ENCODE measurements at places on chromosomes 16 and 17.
A peak's percentile ranks its signal among the peaks of the same experiment; 100 is the strongest.

DNA sequence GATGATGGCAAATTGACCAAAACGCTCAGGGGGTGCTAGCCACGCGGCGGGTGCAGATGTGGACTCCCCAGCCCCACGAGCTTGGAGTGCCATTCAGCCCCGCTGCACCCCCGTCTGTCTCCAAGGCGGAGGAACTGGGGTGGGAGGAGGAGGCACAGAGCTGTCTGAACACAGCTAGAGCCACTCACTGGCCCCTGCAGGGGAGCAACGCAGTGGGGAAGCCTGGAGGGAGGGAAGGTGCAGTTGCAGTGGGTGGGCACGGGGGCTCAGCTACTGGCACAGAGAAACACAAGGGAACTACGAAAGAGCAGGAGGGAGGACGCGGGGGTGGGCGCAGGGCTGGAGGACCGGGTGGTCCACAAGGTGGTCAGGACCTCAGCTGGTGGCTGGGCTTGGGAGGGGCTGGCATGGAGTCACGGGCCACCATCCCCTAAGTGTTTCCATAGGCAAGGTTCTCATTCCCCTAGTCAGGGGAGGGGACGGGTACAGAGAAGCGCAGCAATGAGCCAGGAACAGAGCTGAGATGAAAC lies 46.3 kb upstream of the CDR2 start:
- no peak for DNase-seq

DNA sequence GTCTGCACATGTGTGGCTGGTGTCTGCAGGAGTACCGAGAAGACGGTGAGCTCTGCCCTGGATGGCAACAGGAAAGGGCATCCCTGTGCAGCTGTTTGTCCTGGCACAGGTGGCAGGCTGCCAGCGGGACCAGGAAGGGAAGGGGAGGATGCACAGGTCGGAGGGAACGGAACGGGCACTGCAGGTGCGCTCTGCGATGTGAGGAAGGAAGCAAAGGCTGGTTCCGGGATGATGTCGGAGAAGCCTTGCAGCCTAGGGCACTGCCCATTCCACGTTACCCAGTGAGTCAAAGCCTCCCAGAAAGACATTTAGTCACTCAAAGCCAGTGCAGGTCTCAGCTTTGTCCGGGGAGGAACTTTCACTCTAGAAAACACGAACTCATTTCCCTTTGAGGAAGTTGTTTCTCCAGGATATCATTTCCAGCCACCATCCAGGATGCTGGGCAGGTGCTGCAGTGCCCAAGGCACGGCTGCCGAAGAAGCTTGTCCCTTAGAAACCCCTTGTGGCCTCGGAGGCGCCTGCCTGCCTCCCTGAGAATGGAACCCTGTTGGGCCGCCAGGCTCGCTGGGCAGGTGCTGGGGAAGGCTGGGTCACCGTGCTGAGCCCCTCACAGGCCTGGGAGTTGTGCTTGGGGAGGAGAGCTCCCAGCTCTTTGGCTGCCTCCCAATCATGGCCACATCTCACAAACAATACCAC lies 4.5 kb upstream of the TMEM235 start:
- no peak for DNase-seq

- DNase-seq: no peak
Measured at GRCh38 chr16:83345846-83346640, 461.7 kb upstream of the HSBP1 start.

GRCh38 chr17:20184181-20184580 lies 175.0 kb downstream of the SPECC1 start:
- no peak for DNase-seq

- DNase-seq: no peak
Measured at GRCh38 chr17:79338152-79338551, 263.5 kb downstream of the ENGASE start.

DNA sequence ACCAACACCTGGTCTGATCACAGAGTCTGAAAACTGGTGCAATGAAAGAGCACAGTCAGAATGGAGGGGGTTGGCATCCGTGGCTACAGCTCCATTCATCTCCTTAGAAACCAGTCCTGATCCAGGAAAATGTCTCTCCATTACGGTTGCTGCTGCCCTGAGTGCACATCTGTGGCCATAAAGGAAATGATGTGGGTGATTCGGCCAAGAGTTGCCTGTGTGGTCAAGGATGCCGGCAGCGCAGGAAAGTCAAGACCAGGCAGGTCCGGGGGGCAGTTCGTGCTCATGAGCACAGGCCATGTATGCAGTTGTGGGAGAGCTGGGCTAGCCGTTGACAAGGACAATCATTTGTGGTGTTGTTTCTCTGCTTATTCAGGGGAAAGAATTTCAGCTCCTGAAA lies 5.9 kb downstream of the XAF1 start:
- DNase-seq: no peak

DNA sequence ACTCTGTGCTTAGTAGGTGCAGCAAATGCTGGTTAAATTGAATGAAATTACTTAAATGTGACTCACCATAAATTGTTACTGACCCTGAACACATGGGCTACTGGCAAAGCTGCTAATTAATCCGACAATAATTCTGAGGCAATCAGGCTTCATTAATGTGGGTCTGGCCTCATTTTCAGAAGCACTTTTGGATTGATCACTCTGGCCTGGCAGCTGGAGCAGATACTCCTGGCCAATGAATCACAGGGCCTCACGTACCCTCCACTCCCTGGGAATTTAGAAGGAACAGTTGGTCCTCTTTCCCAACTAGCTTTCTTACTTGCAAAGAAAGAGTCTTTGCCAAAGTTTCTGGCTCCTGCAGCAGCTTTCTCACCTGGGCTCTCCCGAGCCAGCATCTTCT lies 162.0 kb upstream of the ZKSCAN2 start:
- DNase-seq: no peak

GRCh38 chr17:75808905-75809621 lies 24.5 kb downstream of the UNK start:
- DNase-seq: no peak

GRCh38 chr16:450785-451512 lies 25.5 kb downstream of the RAB11FIP3 start:
- DNase-seq: no peak

DNA sequence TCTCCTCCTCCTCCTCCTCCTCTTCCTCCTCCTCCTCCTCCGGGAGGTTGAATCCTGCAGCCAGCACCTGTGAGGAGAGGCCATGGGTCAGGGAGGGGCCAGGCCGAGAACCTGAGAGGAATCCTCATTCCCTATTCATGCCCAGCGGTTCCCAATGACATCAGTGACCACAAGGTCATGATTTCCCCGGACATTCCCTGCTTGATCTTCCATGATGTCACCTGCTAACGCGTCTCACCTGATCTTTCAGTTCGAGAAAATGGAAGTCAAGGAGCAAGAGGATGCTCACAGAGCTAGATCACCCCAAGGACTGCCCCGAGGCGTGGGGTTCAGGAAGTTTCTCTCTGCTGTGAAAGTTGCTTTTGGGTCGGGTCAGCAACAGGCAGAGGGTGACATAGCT lies 5.4 kb downstream of the APOBR start:
- no peak for DNase-seq

DNA sequence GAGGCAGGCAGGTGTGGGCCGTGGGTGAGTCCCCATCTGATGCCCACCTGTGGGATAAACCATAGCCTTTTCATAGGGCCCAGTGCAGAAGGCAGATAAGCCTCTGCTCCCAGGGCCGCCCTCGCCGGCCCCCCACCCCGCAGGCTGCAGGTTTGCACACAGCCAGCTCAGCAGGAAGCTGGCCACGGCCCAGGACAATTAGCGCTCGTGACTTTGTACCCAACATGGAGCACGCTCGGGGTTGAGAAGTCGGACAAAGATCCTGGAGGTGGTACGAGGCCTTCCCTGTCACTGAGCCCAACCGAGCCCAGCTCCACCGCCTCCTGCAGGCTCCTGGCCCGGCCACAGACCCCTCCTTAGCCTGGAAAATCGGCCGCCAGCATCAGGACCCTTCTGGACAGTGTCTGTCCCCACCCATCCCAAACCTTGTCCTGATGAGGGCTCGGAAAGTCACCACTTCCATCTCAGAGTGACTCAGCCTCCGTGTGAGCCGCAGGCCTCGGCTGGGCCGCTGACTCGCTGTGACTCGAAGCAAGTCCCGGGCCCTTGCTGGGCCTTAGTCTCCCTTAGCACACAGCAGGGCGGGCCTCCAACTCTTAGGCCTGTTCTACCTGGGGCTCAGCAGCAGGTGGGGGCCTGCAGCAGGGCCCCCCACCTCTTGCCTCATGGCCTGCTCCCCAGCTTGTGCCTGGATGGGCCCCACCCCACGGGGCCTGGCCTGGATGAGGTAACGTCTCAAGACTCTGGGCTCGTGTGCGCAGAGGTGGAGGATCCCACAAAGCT lies 22.7 kb downstream of the FAM83G start:
- peak; percentile 15 for DNase-seq

- DNase-seq: no peak
Measured at GRCh38 chr17:61627125-61627524, 36.1 kb upstream of the NACA2 start.

DNA sequence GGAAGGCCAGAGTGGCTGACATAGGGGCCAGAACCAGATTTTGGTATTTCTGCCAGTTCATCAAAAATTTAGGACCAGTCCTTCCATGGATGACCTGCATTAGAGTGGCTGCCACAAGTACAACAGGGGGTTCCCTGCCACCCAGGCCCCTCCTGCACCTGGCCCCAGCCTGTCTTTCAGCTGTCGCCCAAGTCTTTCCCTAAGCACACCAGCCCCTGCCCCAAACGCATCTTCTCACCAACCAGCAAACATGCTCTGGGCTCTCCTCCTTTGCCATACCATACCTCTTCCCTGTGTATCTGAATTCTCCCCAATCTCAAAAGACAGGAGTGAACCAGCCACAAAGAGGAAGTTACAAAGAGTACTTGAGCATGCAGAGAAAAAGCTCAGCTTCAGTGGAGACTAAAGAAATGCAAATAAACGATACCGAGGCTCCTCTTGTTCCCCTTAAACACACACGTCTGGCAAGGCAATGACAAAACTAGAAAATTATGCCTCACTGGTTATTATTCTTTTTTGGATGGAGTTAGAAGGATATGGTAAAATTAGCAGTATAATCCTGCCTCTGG lies 130.6 kb downstream of the DYNLRB2 start:
- DNase-seq: no peak

- DNase-seq: no peak
Measured at GRCh38 chr16:9761870-9762269, 420.4 kb downstream of the GRIN2A start.

DNA sequence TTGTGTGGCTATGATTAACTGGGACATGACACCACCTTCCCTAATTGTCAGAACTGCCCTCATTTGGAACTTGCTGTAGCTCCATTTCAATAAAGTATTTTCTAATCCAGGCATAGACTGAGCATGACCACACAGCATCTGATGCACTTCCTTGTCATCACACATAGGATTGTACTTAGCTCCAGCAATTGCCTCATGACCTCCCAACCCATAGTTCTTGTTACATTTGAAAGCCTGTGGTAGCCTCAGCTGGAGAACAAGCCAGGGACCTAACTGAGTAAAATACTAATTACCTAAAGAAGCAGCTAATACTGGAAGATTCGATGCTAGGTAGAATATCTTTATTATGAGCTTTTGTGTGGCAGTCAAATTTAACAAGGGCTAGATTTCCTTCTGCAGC lies 187.3 kb upstream of the KIF2B start:
- no peak for DNase-seq

- DNase-seq: no peak
Measured at GRCh38 chr17:31594416-31594815, 202.9 kb downstream of the RAB11FIP4 start.

- no peak for DNase-seq
Measured at GRCh38 chr16:86029131-86029741, 130.3 kb downstream of the IRF8 start.

GRCh38 chr16:9270424-9270823 lies 179.0 kb downstream of the HAPSTR1 start:
- no peak for DNase-seq

DNA sequence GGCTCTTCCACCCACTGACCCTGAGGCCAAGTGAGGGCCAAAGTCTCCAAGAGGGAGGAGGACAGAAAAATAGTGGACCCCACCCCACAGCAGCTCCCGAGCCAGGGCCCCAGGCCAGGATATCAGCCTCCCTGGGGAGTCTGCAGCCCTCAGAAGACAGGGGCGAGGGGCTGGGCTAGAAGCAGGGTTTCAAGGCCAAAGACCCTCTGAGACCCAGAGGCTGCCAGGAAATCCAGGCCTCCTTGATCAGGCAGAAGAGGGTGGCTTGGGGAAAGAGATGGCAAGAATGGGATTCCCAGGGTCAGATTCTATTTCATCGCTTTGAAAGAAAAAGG lies 156.1 kb downstream of the ZNF423 start:
- DNase-seq: no peak

DNA sequence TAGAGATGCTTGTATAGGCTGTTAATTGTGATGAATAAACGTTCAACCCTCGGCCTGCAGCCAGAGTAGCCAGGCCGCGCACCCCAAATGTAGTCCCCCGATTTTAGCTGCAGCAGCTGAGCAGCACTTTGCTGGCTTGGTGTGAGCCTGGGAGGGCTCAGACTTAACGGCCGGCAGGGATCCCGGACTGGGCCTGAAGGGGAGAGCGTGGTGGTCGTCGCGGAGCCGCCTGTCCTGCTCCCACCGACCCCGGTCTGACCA lies 11.9 kb downstream of the ZNF629 start:
- DNase-seq: no peak

DNA sequence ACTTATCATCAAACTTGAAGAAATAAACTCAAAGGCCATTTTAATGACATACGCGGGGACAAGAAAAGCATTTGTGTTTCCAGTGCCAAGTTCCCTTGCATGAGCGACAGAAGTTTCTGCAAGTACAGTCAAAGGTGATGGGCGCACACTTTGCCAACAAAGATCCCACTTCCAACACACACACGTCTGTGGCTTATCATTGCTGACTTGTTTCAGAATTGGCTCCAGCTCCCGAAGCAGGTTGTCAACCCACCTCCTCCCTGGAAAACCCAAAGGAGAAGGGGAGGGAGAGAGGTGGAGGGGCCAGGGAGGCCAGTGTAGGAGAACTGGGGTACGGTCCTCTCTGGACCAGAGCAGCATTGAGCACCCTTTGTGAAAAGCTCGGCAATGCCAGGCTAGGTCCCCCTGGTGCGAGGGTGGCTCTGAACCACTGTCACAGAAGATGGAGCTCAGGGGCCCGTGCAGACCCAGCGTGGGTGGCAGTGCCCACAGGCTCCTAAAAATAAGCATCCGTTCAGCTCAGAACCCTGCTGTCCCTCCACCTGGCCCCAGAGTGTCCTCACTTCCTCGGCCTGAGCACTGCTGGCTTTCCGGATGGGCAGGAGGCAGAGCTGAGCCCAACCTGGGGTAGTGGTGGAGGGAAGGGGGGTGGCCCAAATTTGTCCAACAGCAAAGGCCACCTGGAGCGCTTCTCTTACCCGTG lies 33.2 kb downstream of the RBFOX3 start:
- DNase-seq: no peak

GRCh38 chr17:74512624-74513091 lies 18.6 kb downstream of the CD300LB start:
- DNase-seq: no peak

DNA sequence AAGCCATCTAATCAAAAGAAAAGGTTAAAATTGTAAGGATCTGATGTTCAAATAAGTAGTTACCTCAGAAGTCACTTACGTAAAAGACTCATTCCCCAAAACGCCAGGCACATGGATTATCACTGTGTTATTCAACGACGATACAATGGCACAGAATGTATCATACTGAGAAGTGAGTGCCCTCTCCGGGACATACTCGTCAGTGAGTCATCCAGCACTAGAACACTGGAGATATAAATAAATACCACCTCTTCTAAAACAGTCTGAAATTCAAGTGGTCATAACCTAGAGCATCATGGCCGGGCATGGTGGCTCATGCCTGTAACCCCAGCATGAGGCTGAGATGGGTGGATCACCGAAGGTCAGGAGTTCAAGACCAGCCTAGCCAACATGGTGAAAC lies 24.9 kb downstream of the USP31 start:
- no peak for DNase-seq
